ENCODE measurements at places on chromosomes 7 and 10.

GRCh38 chr7:78386520-78386919, 587.9 kb downstream of the PHTF2 start:
- no peak for DNase-seq

DNA sequence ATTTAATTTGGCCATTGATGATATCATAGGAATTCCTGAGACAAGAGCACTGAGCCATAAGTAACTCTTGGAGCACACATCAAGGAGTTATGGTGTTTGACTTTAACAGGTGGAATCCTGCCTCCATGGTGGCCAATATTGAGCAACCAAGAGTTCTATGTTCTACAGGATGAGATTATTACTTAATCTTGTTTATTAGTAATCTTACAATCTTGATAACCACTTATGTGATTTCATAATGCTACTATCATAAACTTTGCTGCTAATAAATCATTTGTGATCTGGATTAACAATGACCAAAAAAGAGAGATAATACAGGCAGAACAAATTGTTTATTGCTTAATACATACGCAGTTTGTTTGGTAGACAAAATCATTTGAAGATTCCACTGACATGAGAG, 27.5 kb upstream of the PDK4 start:
- no peak for DNase-seq

DNA sequence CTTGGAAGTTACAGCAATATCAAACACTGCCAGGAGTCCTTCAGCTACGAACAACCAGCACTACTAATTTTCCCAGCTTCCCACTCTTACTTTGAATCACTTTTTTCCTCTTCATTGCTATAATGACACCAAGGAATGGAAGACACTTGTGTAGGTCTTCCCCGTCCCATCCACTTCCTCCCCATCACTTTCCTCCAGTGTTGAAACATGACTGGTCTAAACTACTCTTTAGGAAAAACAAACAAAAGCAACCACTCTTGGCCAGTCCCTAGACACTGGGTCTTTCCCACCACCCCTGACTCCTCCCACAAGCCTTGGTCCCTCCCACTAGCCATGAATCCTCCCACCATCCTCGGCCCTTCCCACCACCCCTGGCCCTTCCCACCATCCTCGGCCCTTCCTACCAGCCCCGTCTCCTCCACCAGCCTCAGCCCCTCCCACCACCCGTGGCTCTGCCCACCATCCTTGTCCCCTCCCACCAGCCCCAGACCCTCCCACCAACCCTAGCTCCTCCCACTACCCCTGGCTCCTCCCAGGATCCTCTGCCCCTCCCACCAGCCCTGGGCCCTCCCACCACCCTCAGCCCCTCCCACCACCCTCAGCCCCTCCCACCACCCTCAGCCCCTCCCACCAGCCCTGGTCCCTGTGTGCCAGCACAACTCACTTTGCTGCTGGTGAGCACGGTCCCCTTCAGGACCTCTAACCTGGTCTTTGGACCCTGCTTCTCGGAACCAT, 68.5 kb downstream of the CXCL12 start:
- DNase-seq, result peak; percentile 4

GRCh38 chr7:128937647-128938543, at the start of gene IRF5:
Gene IRF5 (plus strand): TSS chr7:128937927. CDS start chr7:128942082, 4,155 bp downstream.
- DNase-seq, result no peak

DNA sequence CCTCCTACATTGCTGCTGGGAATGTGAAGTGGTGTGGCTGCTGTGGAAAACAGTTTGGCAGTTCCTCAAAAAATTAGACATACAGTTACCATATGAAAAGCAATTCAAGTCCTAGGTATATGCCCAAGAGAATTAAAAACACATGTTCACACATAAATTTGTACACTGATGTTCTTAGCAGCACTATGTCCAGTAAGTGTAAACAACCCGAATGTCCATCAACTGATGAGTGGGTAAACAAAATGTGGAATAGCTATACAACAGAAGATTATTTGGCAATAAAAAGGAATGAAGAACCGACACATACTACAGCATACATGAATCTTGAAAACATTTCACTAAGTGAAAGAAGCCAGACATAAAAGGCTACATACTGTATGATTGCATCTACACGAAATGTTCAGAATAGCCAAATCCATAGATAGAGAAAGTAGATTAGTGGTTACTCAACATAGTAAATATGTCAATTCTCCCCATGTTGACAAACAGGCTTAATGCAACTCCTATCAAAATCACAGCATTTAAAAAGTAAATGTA, 17.2 kb downstream of the CEP41 start:
- no peak for DNase-seq

- no peak for DNase-seq
Measured at GRCh38 chr7:40979296-40979695, 723.6 kb downstream of the INHBA start.

Data from hematopoietic multipotent progenitor cell treated with erythropoietin and hydrocortisone succinate and interleukin-3 and kit ligand, for 8 days (in vitro differentiated cells).